ELR (cell line): ENCODE measurements at places on chromosomes 4 and X.

- DNase-seq, result peak; percentile 79
These were observed 141.8 kb upstream of the PCDH18 start for GRCh38 chr4:137674066-137674465.

- DNase-seq, result peak; percentile 66
These were observed 61.9 kb upstream of the LAS1L start for GRCh38 chrX:65596270-65597034.

DNA sequence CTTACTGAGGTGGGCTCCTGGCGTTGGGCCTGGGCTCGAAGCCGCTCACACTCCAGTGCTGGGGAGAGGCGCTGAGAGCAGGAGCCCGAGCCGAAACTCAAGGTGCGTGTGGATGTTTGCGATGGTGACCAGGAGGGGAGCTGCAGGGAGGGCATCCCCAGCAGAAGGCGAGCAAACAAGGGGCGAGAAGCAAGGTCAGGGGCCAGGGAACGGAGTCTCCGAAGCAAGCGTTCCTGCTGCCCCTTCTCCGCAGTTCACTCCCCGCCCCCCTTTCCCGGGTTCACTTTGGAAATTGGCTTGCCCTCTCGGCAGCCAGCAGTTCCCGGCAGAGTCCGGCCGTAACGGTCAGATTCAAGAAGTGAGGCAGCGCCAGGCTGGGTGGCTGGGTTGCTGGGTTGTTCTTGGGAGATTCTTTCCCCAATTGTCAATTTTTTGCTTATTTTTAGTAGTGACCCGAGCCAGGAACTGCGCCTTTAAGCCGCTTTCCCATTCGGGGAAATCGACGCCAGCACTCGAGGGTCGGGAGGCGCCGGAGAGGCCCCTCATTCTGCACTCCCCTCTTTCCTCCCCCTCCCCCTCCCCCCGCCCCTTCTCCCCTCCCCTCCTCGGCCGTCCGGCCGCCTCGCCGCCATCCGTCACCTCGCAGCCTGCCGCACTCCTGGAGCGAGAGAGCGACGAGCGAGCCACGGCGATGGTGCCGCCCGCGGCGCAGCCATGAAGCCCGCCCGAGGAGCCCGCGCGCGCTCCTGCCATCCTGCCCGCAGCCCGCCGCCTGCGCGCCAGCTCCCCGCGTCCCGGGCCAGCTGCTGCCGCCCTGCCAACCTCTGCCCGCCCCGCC lies at the start of gene FRMPD3:
Gene FRMPD3 (plus strand): TSS at position 655 of the 838 bp plus-strand sequence. CDS start 76,937 bp downstream, outside the sequence.
- DNase-seq, result peak; percentile 1

DNA sequence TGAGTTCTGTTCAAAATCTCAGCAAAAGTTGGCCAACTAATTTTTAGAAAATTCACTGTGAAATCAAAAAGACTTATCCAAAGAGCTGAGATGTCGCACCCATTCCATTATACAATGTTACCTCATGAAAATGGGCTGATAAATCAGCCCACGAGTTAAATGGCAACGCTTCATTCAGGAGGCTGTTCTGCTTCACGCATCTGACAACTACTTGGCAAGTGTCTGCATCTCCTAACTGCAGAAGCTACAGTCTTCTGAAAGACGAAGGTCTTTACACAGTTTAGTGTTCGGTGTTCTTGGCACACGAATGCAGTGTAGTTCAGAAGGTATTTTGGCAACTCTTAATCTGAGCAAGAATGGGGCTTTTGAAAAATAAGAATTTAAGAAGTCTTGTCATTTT lies 166.6 kb upstream of the DKK2 start:
- DNase-seq, result no peak

DNA sequence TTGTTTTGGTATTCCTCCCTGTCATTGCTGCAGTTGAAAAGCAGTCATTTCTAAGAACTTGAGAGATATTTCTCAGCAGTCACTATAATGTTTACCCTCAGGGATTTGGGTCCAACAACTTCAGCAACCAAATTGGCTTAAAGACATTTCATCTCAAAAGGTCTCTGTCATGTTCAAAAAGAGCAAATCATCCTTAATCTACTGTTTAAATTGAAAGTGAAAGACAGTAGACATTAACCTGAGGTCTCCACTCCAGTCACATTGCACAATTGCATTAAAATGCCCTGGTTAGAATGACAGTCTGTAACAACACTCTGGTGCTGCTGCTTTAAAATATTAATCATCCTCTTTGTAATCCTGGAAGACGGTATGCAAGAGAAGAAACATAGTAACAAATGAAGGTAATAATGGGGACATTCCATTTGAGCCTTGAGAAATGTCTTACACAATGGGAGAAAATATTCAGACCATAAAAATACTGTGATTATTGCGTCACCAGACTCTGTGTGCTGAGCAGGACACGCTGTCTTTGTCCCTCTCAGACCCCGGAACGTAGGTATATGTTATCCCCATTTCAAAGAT lies 90.2 kb upstream of the UNC5C start:
- no peak for DNase-seq

GRCh38 chr4:113761620-113762185 lies at the start of gene CAMK2D:
Gene CAMK2D (minus strand): TSS chr4:113761738. CDS start chr4:113761068, 670 bp downstream.
- DNase-seq, result peak; percentile 80

DNA sequence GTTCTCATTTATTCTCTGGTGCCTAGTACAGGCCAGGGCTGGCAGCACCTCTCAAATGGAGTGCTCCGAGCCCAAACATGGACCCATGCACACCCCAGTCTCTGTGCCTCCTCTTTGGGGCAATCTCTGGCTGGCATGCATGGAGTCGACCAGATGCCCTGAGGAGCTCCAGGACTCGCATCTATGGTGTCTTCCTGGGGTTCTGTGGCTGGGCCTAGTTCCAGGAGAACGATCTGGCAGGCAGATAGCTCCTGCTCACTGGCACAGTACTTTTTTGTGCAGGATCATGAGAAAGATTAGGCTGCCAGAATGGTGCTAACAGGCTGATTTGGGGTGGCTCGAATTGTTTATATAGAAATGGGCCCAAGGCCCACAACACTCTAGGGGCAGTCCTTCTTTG lies 72.0 kb upstream of the PJA1 start:
- DNase-seq, result no peak

DNA sequence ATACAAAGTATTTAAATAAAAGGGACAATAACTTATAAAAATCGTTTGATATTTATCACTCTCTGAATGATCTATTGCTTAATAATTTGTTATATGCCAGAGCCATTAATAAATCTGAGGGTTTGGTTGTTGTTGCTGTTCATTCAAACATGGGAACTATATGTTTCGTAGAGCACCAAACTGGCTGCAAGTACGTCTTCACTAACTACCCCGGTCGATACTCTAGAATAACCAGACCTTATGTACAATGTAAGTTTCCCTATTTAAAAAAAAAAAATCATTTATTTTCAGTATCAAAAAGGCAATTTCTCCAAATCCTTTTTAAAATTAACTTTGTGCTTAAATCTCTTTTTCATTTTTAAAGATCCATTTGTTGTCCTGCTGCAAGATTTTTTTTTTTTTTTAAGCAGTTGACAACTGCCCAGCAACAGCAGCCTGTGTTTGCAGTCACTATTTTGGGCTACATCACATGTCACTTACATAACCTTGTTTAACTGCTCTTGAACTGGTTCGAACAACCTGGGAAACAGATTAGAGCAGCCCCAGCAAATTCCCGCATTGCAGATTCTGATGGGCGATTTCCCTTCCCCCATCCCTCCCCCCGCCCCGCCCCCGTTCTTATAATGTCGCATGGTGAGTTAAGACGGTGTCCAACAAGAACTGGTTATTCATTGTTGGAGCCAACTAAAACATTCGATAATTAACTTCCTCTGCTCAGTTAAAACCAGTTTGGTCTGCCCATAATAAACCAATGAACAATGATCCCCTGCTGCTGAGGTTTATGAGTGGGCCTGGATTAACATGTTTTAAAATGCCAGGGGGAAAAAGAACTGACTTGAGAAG lies 238.9 kb downstream of the NR3C2 start:
- no peak for DNase-seq

GRCh38 chr4:1288786-1289185 lies 905 bp upstream of the MAEA start:
- DNase-seq, result no peak

DNA sequence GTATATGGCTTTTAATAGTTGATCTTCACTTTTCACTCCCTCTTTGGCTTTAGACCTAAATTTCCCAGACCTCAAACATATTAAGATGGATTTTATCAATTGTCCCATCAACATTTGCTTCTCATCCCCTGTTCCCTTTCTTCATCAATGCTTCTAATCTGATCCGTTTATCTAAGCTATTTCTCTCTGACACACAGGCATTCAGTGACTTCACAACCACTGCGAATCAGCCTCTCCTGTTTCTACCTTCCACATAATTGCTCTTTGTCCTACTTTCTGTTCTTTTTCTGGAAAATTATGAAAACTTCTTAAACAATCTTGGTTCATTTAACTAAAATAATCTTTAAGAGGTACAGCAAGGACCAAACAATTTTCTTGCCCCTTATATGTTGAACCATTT lies 115.2 kb downstream of the GLRA3 start:
- peak; percentile 19 for DNase-seq

- DNase-seq, result no peak
These were observed 90.4 kb downstream of the ABLIM2 start for GRCh38 chr4:8067945-8068896.

DNA sequence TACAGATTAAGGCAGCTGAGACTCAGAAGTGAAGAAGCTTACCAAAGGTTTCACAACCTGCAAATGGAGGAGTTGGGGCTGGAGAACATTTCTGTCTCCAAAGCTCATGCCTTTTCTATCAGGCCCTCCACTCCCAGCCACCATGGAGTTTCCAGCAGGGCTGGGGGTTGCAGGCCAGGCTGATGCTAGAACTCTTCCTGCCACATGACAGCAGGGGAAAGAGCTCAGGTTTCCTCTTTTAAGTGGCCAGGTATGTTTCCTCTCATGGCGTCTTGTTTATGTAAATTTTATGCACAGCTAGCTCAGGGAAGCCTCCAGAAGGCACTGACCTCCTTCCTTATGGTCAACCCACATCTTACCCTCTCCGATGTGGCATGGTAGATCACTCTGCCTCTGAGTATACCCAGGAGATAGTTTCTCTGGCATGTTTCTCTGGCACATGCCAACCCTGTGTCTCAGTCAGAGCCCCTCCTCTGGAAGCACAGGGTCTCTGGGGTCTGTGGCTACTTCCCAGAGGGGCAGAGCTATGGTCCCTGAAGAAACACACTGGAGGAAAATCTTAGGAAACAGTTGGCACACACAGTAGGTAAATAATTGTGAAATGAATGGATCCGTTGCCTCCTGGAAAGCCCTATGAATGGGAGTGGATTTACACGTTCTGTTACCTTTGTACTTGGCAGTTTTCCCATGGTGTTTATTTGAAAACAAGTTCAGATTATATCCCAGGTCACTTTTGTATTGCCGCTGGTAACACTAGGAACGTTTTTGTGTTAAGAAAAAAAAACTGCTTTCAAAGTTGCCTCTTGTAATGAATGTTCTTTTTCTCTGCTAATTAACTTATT lies 28.9 kb downstream of the PDK3 start:
- DNase-seq, result no peak

GRCh38 chr4:164467493-164467892 lies 286.4 kb upstream of the SMIM31 start:
- no peak for DNase-seq

DNA sequence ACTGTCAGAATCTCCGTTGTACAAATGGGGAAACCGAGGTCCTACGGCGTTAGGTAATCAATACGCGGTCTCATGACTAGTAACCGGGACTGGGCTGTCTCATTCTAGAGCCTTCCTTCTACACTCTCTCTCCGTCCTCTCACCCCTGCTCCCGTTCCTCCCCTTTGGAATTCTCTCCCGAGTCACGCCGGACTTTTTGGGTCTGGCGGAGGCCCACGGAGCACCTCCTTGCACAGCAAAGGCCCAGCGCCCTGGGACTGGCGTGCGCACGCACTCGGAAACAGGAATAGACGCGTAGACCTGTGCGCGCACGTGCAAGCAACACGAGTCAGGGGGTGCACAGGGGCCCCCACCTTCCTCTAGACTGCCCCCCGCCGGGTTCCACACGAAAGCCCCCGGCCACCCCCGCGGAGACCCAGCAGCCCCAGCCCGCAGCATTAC lies 361 bp downstream of the QDPR start:
- DNase-seq, result peak; percentile 69
